ENCODE measurements at places on chromosomes 13 and 19.

- DNase-seq, result no peak
Observed at GRCh38 chr13:105518086-105518485, 1017.4 kb downstream of the EFNB2 start.

DNA sequence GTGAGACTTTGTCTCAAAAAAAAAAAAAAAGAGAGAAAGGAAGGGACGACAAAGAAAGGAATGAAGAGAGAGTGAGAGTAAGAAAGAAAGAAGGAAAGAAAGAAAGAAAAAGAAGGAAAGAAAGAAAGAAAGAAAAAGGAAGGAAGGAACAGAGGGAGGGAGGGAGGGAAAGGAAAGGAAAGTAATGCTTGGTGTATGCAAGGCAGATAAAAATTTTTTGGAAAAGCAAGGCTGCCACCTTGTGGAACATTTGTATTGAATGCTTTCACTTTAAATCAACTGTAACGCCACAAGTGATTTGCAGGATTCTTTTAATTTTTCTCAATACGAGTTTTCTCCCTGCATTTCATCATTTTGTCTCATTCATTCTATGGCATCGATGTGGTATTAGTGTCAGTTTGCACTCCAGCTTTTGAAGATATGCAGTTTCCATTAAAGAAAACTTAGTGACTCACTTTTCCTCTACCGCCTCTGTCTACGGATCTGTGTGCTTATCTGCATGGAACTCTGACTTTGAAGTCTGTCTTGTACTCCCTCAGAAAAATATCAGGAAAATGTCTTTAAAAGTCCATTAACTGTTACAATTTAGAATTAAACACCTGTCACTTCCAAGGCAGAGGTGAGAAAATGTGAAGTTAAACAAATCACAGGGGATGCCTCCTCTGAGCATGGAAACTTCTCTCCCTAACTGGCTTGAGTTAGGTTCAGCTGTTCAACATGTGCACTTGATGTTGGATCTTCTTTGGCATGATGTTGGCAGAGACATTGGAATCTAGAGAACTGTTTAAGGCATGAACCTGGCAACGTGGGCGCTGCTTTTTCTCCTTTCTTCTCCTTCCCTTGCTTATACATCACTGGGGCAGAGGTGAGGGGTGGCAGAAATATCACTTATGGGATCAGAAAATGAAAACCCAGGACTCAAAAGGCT lies 20.0 kb upstream of the ZDHHC20 start:
- no peak for DNase-seq

GRCh38 chr13:73220966-73221720 lies 162.3 kb downstream of the KLF5 start:
- no peak for DNase-seq

DNA sequence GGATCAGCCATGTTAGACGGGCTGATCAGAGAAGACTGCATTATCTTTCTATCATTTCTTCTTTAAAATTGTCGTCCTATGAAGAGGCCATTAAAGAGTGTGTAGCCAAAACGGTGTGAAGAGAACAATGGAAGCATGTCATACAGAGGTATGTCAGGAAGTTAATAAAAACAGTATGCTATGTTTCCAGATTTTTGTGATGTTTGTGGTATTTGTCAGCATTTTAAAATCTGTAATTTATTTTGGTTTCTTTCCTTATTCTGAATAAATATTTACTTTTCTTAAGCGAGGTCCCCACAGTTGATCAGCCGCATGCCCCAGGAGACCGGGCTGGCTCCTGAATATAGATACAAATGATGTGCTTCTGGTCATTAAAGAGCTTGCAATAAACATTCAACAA lies 142.9 kb upstream of the SERP2 start:
- DNase-seq, result no peak

GRCh38 chr13:58452123-58452623 lies 820.6 kb downstream of the PCDH17 start:
- no peak for DNase-seq

- DNase-seq, result no peak
Observed at GRCh38 chr19:40616178-40616577, 15.0 kb downstream of the LTBP4 start.

DNA sequence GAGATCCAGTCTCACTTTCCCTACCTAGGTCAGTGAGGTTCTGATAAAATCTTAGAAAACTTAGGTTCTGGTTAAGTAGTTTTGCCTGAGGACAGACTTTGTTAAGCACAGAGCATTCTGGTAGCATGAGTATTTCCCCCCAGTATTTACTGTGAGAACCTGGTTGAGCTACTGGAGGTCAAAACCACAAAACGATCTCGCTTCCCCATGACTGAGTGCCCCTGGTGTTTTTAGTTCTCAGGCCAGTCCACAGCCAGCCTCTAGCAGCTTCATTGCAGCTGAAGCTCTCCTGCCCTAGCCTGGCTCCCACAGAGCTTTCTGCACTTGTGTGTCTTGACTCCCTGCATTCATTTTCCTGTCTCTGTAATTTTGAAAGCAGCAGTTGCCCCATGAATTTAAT lies 1138.2 kb downstream of the UQCRFS1 start:
- DNase-seq, result no peak

- no peak for DNase-seq
Observed at GRCh38 chr13:55087085-55087484, 2053.6 kb upstream of the PRR20A start.

GRCh38 chr19:33503433-33504057 lies 18.0 kb downstream of the PEPD start:
- no peak for DNase-seq

GRCh38 chr13:97478247-97478646 lies 44.3 kb downstream of the RAP2A start:
- no peak for DNase-seq

- no peak for DNase-seq
Observed at GRCh38 chr19:7552781-7553180, 17.3 kb downstream of the PNPLA6 start.

DNA sequence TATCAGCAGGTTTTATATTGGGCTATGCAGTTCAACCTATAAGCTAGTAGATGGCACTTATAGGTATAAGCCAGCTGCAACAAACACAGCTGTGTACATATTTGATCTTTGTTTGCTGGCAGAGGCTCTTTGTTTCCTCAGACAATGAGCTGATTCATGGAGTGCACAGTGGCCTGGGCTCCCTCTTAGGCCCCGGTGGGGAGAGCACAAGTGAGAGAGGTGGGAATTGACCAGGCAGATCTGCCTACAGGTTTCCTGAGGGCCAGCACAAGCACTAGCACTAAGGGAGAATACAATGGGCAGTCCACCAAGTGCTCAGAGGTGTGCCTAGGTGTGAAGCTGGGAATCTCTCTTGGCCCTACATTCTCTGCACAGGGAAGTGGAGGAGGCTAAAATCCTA lies 1390.7 kb downstream of the SLITRK5 start:
- DNase-seq, result no peak

All from liver (tissue), 10 donors.